ENCODE measurements at places on chromosomes 5 and 9. TPM values are rescaled to one million over a fixed set of nuclear protein-coding genes. Genes with fewer than 3 reads are reported as not detected.

Gene FOXD4L5
- total RNA-seq, result not detected

GRCh38 chr5:139669662-139670368 lies 21.7 kb downstream of the CXXC5 start:
- DNase-seq, result no peak

Gene MTREX
- total RNA-seq, result 77.5 TPM

Gene GDF9
- total RNA-seq, result 1.5 TPM

- no peak for DNase-seq
Observed at GRCh38 chr5:124252747-124253146, 493.7 kb downstream of the ZNF608 start.

DNA sequence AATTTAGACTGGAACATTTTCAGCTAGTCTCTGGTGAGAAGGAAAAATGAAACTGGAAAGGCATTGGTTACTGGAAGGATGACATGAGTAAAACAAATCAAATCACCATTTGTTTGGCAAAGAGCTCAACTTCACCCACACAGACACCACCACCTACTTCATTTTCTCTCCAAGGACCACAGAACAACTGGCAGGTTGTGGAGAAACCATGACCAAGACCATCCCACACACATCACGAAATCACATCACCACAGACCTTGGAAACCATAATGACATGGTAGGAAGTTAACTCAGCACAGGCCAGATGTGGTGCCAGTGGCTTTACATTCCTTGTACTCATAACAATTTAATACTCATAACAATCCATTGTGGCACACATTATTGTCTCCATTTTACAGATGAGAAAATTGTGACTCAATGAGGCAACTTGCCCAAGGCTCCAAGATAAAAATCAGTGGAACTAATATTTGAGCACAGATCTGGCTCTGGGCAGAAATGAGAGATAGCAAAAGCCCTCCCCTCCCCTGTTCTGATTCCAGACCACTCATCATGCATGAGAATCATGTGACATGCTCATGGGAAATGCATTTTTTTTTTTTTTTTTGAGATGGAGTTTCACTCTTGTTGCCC lies 7.5 kb downstream of the OR1K1 start:
- no peak for DNase-seq

DNA sequence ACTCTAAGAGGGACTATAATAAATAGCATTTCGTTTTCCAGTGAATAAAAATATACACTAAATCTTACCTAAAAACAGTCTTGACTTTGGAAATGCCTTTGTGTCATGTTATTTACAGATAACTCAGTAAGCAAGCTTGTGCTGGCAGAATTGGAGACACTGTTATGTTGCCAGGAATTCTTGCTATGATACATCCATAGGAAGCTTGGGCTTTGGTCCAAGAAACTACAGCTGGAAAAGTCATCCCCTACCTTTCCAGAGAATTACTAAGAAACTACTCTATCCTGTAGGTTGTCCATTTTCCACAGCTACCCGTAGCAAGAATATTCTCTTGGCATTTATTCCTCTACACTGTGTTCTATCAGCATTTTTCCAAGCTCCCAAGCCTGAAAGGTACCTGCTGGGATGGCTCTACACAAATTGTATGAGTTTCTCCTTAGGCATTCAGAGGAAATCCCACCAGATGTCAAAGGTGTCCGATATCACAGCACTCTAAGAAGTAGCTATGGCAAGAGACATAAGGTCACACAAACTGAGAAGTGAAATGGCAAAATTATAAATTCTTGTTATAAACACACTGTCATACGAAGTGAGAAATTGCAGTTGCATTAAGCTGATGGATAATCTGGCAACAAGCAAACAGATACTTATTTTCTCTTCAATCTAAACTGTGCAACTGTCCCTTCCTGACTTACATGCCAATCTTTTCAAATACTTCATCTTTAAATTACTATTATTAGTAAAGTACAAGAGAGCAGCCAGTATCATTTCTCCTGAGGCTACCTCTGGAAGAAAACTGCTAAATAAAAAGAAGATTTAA lies 68.5 kb downstream of the MCTP1 start:
- DNase-seq, result no peak

GRCh38 chr5:141747152-141748141 lies 65.4 kb upstream of the ARAP3 start:
- no peak for DNase-seq

GRCh38 chr5:160367261-160367660 lies 3.2 kb downstream of the C1QTNF2 start:
- DNase-seq, result peak; percentile 10

- no peak for DNase-seq
Observed at GRCh38 chr9:110007477-110008270, 200.3 kb downstream of the C9orf152 start.

GRCh38 chr5:142941245-142941644 lies 171.1 kb downstream of the ARHGAP26 start:
- DNase-seq, result no peak

DNA sequence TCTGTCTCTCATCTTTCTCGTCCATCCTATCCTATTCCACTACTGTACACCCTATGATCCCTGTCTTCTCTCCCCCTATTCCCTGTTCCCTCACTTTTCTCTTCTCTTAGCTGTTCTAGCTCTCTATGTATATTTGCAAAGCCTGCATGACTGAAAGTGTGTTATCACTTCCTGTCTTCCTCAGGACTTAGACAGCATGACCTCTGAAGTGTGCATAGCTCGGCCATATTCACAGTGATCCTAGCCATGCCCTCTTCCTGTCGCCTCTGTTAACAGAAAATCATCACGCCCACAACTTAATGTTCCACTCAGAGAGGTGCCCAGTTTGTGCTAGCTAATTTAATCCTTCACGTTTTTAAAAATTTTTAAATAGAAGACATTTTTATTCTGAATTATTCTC lies 35.8 kb upstream of the CDH6 start:
- DNase-seq, result no peak
